Thymus (tissue), 14 donors: ENCODE measurements at places on chromosomes 4 and X. TPM values are rescaled to one million over a fixed set of nuclear protein-coding genes. Genes with fewer than 3 reads are reported as not detected.

DNA sequence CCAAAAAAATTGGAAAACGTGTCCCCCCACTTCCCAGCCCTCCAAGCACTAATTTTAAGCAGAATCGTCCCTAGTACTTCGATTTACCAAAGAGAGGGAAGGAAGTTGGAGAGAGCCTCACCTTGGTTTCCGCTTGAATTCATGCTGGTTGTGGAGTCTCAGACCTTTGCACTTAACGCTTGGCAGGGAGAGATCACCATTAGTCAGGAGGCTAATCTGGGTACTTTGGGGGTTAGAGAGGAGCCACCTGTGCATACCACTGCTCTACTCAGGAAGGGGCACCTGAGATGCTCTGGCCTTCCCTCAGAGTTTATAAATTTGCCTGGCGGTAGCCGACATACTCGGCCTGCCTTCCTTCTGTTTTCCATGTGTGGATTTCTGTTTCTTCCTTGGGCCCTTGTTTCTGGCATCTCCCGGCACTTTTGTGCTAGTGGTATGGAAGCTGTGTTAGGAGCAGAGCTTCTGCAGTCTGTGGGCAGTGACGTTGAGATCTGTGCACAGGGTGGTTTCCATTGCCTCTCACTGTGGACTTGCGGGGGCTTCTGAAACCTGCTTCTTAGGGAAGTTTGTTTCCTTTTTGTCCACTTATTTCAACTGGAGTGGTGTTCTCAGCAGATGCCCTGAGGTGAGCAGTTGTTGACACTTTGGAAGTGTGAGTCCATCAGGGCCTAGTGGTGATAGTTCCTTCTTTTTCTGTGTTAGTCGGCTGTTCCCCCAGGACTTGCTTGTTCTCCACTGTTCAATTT, 104.2 kb downstream of the TMEM131L start:
- H3K27me3 ChIP-seq = no peaks in the 10 kb centered on the region
- no peak overlapping the region for H3K27ac ChIP-seq
- H3K4me3 ChIP-seq = no peak overlapping the region
- H3K4me1 ChIP-seq = peaks cover 29% of the 10 kb centered on the region
- H3K36me3 ChIP-seq = peaks cover 46% of the 10 kb centered on the region

FATE1 gene
- total RNA-seq = 5.5 TPM

DNA sequence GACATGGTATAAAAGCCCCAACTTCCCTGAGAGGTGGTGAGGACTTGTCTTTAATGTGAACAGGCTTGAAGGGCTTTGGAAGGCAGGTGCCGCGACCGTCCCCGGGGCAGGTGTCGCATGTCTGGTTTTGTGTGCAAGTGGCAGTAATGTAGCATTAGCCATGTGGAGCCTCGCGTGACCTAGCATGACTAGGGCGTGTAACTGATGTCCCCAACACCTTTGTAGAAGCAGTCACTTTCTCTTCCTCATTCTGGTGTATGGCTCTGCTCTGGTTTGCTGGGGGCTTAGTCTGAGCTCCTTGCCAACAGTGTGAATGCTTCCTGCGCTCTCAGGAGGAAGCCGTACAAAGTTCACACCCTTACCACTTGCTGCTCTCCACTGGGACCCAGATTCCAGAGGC, 145.7 kb downstream of the AMMECR1 start:
- H3K4me1 ChIP-seq = no peaks in the 10 kb centered on the region
- H3K27ac ChIP-seq = no peak overlapping the region
- no peaks in the 10 kb centered on the region for H3K27me3 ChIP-seq

DNA sequence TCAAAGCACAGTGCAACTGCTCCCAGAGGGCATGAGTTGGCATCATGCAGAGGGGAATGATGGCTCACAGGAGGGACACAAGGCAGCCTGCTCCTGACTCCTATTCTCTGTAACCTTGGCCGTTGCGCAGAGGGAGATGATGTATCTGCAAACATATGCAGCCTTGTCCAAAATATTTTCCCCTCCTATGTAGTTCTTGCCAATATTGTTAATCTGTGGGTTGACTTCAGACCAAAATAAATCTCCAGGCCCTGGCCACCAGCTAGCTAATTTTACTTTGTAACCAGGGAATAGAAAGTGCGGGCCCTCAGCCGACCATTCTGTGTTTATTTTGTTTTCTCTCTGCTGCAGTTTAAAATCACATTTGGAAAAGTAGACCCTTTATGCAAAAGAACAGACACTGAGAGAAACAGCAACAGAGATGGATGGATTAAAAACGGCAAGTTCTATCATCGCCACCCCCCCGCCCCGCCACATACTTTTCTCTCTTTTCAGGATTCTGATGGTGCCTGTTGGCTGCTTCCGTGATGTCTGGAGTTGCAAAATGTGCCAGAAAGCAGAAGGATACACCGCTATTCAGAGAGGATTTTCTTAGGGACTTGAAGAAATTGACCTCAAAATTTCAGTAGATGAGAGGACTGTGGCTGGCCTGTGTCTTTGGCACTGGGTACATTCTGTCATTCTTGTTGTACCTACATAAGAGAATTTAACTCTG, 185.3 kb upstream of the BCOR start:
- no peaks in the 10 kb centered on the region for H3K4me1 ChIP-seq
- H3K4me3 ChIP-seq = no peak overlapping the region
- H3K27ac ChIP-seq = no peak overlapping the region
- DNase-seq = no peak

DNA sequence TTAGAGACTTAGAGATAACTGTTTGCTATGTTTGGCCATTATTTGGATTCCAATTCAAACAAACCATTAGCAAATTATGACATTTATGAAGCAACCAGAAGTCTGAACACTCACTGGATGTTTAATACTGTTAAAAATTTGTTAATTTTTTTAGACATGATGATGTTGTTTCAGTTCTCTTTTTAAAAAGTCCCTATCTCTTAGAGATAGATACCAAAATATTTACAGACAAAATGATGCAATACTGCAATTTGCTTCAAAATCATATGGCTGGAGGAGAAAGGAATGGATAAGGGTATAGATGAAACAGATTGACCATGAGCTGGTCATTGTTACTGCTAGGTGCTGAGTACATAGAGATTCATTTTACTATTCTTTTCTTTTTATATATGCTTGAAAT, 534.6 kb downstream of the BCOR start:
- no peak overlapping the region for H3K4me3 ChIP-seq
- no peaks in the 10 kb centered on the region for H3K36me3 ChIP-seq
- H3K27ac ChIP-seq = no peak overlapping the region
- no peak for DNase-seq
- H3K27me3 ChIP-seq = no peaks in the 10 kb centered on the region

DNA sequence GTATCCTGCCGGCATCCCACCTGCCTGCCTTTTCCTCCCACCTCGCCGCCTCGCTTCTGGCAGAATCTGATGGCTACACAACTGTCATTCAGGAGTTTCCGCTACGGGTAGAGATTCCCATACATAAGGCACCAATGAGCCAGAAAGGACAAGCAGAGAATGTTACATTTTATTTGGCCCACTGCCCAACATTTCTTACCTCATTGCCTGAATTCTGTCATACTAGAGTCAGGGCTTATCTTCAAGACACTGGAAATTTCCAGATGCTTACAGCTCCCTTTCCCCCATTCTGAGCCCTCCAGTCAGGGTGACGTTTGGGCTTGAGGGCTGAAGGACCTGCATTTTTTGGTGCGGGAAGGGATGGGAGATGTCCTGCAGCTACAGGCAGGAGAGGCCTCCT, 113.0 kb downstream of the NHS start:
- no peaks in the 10 kb centered on the region for H3K4me1 ChIP-seq
- no peaks in the 10 kb centered on the region for H3K27me3 ChIP-seq
- no peak overlapping the region for H3K4me3 ChIP-seq
- no peaks in the 10 kb centered on the region for H3K36me3 ChIP-seq
- DNase-seq = no peak

PDZD11 gene
- total RNA-seq = 25.4 TPM

FMR1NB gene
- 0.05 TPM for total RNA-seq

SLC7A11 gene
- 0.47 TPM for total RNA-seq
